Fibroblast of skin of left quadriceps (primary cell): ENCODE measurements at places on chromosomes 3 and 15.
A peak's percentile ranks its signal among the peaks of the same experiment; 100 is the strongest.

DNA sequence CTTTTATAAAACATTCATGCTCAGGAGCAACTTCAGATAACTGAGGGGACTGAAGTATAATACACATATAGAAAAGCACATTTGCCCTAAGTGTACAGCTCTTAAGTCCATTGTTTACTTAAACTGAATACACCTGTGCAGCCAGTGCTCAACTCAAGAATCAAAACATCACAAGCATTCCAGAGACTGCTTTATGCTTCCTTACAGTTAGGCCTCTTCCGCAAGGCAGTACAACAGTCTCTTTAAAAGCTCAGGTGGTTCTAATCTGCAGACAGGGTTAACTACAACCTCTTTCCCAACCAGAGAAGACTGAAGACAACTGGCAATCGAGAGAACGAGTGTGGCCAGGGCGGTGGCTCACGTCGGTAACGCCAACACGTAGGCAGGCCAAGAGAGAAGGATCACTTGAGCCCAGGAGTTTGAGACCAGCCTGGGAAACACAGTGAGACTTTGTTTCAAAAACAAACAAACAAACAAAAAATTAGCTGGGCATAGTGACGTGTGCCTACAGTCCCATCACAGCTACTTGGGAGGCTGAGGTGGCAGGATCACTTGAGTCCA lies 16.9 kb downstream of the MCCC1 start:
- no peak for DNase-seq

DNA sequence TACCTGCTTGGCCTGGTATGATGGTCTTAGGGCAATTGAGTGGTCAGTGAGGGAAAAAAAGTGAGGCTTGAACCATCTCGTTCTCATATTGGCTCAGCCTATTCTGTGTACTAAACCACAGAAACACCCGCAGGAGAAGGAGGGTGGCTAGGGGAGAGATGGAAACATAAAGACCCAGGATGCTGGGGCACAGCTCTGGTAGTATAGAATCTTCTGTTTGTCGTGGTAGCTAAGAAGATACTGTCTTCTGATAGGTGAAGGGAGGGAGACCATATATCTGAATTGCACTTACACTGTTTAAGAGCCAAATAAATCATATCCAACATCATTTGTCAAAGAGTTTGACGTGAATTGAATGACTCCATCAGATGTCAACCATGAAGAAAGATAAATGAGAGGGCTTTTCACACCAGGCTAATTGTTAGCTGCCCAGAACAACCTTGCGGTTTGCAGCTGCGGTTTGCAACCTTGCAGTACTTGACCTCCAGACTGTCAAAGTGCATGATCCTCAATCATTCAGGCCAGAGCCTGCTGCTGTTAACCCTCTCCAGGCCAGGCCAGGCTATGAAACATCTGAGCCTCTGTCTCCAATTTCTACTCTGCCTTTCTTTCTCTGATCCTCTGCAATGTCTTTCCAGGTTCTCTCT lies 40.9 kb upstream of the PIK3R4 start:
- DNase-seq = no peak

- peak; percentile 18 for DNase-seq
These were observed 540.6 kb downstream of the NLGN1 start for GRCh38 chr3:173938159-173938558.

DNA sequence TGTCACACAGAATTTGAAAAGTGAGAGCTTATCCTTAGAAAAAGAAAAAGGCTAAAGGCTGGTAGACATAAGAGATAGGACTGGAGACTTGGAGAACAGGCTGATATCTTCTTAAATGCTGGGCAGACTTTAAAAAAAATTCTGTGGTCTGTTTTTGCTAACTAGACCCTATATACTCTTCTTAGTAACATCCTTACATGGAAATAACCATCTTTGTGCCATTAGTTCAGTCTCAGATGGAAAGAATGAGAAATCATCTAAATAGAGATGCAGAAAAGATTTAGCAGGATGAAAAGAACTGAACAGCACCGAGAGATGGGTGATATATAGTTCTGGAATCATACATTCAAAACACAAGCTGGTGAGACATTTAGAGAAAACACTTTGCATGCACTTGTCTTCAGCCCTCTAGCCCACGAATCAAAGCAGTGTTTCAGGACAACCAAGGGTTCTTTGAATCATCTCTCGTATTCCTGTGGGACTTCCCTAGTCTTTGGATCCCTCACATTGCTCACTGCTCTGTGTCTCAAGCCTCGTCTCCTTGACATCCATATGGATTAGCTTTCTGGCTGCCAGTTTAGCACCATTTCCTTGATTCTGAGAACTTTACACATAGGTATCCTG lies 93.0 kb upstream of the LYSMD4 start:
- no peak for DNase-seq

DNA sequence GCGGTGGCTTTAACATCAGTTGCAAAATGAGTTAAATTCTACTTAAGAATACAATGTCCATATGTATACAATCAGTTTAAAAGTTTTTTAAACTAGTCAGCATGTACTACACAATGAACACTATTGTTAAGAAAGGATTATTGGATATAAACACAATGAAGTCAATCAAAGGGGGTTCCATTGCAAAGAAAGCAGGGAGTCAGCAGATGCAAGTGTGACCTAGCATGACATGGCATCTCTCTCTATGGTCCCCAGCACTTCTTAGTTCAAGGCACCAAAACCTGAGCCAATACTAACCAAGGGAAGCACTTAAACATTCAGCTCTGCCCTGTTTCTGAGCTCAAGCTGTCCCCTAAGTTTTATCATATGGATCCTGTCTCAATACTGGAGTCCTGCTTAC lies 17.0 kb downstream of the KLHL6 start:
- no peak for DNase-seq

GRCh38 chr3:176937541-176937940 lies 259.7 kb downstream of the TBL1XR1 start:
- DNase-seq = peak; percentile 29

- DNase-seq = peak; percentile 2
These were observed 45.6 kb downstream of the MFSD1 start for GRCh38 chr3:158847452-158847821.
